KBM-7 (cell line): ENCODE measurements at places on chromosomes 5 and 9.
A peak's percentile ranks its signal among the peaks of the same experiment; 100 is the strongest.

- no peak for DNase-seq
Observed at GRCh38 chr9:101848485-101848919, 110.1 kb upstream of the GRIN3A start.

DNA sequence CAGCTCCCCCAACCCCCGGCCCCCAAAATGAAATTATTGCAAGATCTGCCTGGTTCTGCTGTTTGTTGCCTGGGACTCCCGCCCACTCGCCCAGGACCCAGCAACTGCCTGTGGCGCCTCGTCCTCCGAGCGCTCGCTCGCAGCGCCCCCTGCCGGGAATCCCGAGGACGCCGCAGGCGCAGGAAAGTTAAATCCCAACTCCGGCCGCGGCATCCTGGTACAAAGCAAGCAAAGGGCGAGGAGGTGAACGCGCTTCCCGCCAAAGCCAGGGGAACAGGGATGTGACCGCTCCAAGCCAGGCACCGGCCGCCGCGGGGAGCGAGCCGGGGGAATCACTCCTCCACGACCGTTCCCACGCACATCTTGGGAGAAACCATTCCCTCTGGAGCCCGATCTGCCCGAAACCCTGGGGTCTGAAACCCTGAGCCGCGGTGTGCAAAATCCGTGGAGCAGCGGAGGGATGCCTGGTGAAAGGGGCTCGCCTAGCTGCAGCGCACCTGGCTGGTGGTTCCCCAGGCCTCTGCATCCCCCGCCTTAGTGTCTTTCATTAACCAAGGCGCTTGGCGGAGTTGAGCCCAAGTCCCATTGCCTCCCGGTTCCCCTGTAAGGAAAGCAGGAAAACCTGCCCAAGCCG lies 1.3 kb downstream of the SEMA5A start:
- DNase-seq = peak; percentile 67

DNA sequence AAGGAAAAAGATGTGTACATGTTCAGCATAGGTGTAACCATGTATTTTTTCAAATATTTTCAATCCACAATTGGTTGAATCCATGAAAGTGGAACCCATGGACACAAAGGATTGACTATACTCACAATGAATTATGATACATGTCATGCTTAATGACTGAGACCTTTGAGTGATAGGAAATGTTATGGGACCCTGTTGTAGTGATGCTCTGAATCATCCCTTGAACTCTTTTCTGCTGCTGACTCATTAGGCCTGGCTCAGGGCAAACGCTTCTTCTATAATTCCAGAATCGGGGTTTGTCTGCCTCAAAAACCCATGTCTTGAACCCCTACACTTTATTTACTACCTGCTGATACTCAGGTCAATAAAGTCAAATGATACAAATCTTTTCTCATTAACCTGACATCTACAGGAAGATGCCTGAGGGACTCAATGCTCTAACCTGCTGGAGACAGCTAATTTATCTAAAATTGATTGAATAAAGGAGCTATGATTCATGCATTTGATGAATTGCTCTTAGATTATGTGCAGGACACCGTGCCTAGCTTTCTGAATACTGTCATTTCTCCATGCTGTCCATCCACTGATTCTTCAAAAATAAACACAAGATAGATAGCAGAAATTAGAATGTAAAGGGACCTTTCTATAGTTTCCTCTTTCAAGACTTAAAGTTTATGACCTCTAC lies 260.1 kb downstream of the PRELID2 start:
- no peak for DNase-seq

DNA sequence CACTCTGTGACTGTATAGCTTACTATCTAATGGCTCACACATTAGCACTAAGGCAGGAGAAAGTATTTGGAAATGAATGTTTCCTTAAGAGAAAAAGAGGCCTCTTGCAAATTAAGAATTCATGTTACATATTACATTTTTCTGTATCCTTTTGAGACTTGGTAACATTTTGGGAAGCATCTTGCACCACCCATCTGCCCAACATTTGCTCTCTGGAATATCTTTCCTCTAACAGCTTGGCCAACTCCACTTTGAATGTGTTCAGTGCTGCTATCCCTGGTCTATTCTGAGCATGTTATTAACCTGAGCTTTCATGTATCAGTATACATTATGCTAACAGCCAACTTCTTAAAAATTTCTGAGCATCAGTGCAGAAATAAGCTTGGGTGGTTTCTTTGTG lies 27.2 kb downstream of the MFAP3 start:
- DNase-seq = no peak

- no peak for DNase-seq
Observed at GRCh38 chr5:130974021-130974683, 190.9 kb downstream of the HINT1 start.

GRCh38 chr9:83596899-83597504 lies 25.9 kb upstream of the IDNK start:
- DNase-seq = peak; percentile 59

- DNase-seq = no peak
Observed at GRCh38 chr5:150860246-150860821, 14.0 kb downstream of the IRGM start.

DNA sequence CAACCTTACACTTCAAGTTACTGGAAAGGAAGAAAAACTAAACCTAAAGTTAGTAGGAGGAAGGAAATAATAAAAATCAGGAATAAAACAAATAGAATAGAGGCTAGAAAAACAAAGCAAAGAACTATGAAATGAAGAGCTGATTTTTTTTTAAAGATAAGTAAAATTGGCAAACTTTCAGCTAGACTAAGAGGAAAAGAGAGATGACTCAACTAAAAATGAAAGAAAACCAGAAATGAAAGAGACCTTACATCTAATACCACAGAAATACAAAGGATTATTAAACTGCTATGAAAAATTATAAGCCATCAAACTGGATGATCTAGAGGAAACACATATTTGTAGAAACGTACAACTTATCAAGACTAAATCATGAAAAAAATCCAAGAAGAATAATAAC lies 60.0 kb downstream of the PRRC1 start:
- DNase-seq = no peak

GRCh38 chr9:131396626-131397025 lies 2.7 kb downstream of the PRRC2B start:
- DNase-seq = no peak

DNA sequence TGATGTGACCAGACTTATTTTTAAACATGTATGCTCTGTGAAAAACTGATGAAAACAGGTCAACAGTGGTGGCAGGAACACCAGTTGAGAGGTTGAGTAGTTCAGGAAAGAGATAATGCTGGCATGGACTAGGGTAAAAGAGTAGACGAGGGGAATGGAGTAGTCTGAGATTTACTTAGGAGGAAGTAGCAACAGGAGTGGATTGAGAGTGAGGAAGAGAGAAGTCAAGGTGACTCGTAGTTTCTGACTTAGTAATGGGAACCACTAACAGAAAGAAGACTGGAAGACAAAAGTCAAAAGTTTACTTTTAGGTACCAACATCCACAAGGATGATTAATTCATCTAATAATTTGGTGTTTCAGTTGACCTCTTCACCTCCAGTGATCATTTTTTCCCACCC lies 3.6 kb downstream of the SRA1 start:
- DNase-seq = no peak

- no peak for DNase-seq
Observed at GRCh38 chr5:126615286-126615685, 14.5 kb downstream of the PHAX start.

GRCh38 chr9:82247318-82247717 lies 258.7 kb downstream of the SPATA31D1 start:
- peak; percentile 75 for DNase-seq

DNA sequence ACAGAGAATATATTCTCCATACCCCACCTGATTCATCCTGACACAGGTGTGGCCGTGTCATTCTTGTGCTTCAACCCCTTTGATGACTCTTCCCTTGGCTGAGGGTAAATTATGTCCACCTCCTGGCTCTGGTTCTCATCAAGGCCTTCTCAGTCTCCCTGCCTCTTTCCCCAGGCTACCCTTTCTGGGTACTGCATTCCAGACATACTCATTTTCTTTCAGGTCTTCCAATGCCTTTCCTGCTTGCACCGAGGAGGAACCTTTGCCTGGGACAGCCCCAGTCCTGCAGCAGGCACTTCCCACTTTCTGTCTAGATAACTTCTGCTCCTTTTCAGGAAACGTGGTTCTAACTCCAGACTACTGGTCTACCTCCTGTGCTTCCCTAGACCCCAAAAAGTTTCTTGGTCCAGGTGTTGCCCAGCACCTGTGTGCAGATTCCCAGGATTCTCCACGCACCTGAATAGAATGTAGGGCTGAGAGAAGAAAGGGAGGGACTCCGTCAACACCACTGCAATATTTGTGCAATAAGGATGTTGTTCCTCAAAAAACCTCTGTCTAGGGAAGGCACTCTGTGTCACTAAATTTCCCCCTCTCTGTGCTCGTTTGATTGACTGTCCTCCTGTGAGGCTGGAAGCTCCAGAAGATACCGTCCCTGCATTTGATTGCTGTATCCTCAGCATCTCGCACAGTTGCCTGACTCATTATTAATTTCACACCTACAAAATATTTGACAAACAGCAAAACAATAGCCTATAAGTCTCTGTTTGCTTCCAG lies 255.4 kb upstream of the NFIL3 start:
- no peak for DNase-seq

DNA sequence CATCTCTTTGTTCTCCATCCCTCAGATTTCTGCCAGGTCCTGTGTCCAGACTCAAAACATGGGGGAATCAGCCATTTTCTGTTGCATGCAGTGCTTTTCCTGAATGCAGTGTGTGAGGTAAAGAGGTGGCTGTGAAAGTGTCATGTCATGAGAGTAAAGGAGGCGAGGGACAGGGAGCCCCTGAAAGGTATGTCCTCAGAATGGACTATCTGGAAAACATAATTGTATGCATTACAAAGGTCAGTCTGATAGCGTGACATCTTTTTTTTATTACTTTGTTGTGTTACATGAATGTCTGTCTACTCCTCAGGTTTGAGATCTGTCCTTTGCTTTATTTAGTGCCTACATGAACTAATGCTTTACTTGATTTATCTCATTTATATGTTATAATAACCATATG lies 239.1 kb downstream of the MAN2A1 start:
- DNase-seq = no peak

DNA sequence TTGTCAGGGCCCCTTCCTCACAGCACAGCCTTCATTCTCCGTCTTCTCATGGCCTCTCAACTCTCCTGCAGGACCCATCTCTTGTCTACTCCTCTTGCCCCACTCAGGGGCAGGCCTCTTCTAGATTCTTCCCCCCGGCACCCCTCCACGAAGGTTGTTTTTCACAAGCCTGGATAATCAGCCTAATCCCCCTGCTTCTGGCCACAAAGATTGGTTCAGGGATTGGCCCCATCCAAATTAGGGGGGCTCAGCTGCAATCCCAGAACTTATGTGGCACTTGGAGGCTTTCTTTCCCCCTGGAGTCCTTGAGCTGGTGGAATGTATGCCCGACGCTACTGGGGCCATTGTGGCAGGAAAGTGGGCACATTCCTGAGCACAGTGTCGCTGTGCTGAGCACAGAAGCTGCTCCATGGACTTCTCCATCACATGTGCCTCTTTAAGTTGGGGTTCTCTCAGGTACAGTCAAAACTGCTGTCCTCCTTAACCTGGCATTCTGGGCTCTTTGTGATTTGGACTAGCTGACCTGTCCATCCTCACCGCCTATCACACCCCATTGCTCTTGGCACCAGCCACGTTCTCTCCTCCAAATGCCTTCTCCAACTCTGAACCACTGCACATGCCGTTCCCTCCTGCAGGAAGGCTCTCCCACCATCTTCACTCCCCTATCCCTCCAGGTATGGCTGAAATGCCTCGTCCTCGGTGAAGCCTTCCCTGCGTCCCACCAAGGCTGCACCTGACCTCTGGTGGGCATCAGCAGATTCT lies 66.8 kb upstream of the RNF130 start:
- DNase-seq = no peak

DNA sequence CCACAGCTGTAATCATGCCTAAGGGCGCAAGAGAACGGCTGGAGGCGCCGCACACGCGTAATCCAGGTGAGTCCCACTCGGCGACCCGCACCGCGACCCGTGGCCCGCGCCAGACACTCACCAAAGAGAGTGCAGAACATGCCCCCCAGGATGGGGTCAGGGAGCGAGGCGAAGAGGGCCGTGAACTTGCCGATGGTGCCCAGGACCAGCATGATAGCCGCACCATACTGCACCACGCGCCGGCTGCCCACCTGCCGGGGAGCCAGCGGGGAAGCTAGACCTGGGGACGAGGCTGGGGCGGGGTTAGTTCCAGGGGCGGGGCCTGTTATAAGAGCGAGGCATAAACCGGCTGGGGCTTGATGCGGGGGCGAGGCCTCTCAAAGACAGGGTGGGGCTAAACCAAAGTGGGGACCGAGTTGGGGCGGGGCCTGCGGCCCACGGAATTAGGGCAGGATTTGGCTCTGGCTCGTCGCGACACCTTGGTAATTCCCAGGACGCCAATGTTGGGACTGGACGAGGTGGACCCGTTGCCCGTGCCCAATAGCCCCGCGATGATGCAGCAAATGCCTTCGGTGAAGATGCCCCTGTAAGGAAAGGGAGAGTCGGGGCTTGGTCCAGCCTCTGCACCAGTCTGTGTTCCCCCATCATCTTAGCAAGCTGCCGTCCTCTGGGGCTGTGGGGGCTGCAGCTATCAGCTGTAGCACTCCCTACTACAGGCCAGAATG lies 4.8 kb downstream of the SLC23A1 start:
- no peak for DNase-seq

GRCh38 chr9:101336091-101336490 lies 48.7 kb downstream of the BAAT start:
- no peak for DNase-seq

DNA sequence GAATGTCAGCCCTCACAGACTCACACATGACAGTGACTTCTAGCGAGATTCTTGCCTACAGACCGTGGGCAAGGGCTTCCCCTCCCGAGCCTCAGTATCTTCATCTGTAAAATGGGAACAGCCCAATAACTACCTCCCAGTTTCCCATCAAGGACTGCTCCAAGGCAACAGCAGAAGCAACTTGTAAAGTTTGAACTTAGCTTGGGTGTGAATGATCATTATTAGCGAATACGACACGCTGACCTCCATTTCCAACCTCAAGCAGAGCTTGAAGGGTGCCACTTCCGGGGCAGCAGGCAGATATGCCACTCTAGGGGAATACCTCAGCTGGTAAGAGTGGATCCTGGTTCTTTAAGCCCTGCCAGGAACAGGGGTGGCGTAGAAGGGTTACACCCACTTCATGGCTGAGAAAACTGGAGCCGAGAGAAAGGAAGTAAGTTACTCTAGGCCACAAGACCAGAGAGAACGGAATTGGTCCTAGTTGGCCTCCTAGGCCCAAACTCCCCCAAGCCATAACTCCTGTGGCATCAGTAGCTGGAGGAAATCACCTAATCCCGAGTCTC lies 2.0 kb downstream of the RNF44 start:
- peak; percentile 72 for DNase-seq

- no peak for DNase-seq
Observed at GRCh38 chr5:137379555-137380286, 119.4 kb downstream of the SPOCK1 start.
